Daoy (cell line): ENCODE measurements at places on chromosomes 16 and 17. TPM values are rescaled to one million over a fixed set of nuclear protein-coding genes. Genes with fewer than 3 reads are reported as not detected.

The CNGB1 gene
- total RNA-seq: under 0.01 TPM in 1 of 2 replicates, not detected in the other

GRCh38 chr17:54455251-54455868, 445.3 kb upstream of the TOM1L1 start:
- DNase-seq: no peak

The SMIM36 gene
- total RNA-seq: not detected in 2 replicates

The CDH3 gene
- under 0.01 TPM in 1 of 2 replicates, not detected in the other for total RNA-seq

DNA sequence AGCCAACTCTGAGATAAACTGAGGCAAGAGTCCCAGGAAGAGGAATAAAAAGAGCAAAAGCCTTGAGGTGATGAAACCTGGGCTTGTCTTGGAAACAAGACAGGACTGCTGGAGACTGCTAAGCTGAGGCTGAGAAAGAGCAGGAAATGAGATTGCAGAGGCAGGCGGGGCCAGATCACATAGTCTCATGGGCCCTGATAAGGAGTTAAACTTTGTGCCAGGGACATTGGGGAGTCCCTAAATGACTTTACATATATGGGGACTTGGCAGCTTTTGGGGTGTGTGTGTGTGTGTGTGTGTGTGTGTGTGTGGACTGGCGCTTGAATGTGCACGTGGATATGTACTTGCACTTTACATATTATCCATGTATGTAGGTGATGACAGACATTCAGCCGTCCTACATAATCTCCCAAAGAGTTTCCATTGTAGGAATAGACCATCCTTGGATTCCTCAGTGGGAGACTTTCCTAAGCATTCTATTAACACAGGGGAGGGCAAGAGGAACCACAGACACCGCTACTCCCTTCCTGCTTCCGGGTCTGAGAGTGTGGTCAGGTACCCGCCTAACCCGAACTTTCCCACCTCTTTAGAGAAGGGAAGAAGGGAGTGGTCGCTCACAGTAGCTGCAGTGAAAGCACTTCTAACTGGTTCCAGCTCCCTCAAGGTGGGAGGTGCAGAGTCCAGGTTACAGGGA, 123.1 kb downstream of the LYRM1 start:
- DNase-seq: no peak

- no peak for DNase-seq
These were observed 196.3 kb downstream of the AXIN2 start for GRCh38 chr17:65365169-65365568.

DNA sequence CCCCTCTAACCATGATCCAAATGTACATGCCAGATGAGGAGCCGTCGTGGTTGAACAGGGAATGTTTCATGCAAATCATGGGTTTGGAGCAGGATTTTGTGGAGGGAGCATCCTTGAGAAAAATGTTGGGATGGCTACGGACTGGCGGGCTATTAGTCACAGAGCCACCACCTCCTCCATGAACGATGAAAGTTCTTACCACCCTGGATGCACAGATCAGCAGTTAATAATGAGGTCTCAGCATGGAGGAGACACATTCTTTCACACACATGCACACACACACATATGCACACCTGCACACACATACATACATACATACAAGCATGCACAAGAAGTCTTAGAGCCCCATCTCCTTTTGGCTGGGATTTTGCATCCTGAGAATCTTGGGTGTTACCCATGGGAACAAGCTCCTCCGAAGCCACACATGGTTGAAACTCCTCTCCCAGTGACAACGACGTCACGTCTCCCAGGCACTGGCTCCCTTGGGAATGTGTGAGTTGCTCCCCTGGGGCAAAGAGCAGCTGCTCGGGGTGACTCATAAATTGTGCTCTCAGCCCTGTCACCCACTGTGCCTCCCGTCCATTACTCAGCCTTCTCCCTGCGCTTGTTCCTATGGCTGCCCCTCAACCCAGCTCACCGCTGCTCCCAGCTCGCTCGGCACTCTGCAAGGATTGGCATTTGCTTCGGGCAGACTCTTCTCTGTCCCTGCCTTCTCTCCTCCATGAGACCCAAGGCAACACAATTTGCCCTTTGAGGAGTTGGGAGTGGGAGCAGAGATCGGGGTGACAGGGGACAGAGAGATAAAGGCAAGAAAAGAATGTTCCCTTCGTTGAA, 344.6 kb downstream of the SOX9 start:
- DNase-seq: peak; percentile 96

DNA sequence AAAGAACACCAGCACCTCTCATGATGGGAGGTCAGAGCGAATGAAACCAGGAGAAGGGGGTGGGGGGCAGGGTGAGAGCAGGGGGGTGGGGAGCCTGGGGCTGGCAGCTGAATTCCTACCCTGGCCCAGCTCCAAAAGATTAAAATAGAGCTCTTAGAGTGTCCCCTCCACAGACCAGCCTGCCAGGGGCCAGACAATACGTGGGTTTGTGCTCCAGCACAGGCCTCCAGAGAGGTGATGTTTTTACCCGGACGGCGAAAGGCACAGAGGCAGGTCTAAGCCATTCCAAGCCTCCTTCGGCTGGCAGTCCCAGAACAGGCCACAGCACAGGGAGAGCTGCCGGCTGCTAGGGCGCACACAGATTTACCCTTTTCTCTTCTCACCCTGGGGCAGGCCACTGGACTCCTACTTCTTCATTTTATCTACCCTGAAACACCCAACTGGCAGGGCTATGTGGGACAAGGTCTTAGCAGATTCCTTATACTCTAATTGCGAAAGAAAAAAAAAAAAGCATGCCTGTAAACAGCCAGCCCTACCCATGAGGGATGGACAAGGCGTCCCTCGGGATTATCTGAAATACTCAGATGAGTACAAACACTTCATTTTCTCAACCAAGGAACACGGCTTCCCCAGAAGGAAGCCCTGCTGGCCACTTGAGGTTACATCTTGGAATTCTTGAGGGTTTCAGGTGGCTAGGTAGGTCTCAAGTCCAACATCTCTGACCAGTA, 71.9 kb upstream of the NOG start:
- DNase-seq: no peak

DNA sequence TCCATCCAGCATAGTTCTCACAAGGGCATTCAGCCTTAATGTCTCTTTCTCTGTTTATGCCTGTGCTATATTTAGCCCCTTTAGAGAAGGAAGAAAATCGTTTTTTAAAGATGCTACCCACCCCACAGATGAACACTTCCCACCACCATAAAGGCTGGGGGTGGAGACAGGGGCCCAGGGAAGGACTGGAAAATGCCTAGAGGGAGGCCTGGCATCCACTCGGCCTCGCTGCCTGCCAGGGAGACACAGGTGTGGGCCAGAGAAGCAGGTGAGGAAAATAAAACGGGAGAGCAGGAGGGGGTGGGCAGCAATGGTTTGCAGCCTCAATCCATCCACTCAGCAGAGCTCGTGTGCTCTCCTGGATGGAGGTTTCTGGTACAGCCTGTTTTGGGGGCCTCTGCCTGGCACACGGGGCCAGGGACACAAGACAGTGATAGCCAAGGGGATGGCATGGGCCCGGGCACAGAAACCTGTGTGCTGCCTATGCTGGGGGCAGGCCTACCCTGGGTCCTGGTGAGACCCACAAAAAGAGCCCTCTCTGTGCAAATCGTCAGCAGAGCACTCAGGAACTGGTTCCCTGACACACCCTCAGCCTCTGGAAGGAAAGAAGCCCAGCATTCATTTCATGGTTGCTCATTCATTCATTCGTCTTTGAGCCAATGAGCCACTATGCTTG, 121.4 kb downstream of the C16orf78 start:
- no peak for DNase-seq

- peak; percentile 66 for DNase-seq
These were observed 185.5 kb upstream of the NLRP1 start for GRCh38 chr17:5769593-5770354.

- no peak for DNase-seq
These were observed 136.0 kb upstream of the C17orf78 start for GRCh38 chr17:37239690-37240334.

The MAPT gene
- 0.06 and 0.36 TPM in 2 replicates for total RNA-seq

The GP1BA gene
- 0.23 TPM in 1 of 2 replicates, not detected in the other for total RNA-seq

- peak; percentile 89 for DNase-seq
These were observed 1.2 kb upstream of the METTL26 start for GRCh38 chr16:637081-638018.

- DNase-seq: peak; percentile 73
These were observed 136.6 kb downstream of the COPRS start for GRCh38 chr17:31722251-31723056.

DNA sequence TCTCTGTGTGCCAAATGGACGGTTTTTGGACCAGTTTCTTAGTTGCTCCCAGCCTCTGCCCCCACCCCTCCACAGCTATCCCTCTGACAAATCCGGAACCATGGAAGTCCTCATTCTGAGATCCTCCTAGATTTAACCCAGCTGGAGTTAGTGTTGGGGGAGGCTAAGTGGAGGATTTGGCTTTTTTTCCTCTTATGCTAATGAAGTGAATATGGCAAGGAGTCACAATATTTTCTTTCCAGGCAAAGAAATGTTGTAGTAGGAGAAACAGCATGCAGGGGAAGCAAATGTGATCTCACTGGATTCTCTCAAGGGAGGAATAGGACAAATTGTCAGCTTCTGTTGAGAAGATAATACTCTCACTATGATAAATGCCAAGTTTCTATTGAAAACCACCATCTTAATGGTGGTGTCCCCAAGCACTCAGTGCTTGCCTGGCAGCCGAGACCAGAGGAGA, 159.5 kb downstream of the MSI2 start:
- DNase-seq: no peak

DNA sequence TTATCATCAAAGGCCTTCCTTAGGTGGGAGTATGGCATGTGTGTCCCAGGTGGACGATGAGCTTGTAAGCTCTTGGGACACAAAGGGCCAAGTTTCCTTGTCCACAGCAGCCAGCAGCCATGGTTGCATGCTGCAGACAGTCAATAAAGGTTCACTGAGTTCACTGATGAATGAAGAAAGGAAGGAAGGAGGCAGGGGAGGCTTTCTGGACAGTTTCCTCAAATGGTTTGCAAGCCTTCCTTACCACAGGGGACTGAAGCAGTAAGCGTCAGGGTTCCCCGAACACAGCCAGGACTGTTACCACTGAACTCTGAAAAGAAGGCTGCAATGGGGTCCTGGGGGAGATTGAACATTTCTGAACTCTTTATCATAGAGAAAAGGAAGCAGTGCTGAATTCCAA, 111.1 kb downstream of the GAS7 start:
- DNase-seq: no peak

- DNase-seq: no peak
These were observed 200.6 kb upstream of the CIBAR2 start for GRCh38 chr16:85312642-85313525.
